Large intestine (tissue), 12 donors: ENCODE measurements at places on chromosomes 13 and 19.

DNA sequence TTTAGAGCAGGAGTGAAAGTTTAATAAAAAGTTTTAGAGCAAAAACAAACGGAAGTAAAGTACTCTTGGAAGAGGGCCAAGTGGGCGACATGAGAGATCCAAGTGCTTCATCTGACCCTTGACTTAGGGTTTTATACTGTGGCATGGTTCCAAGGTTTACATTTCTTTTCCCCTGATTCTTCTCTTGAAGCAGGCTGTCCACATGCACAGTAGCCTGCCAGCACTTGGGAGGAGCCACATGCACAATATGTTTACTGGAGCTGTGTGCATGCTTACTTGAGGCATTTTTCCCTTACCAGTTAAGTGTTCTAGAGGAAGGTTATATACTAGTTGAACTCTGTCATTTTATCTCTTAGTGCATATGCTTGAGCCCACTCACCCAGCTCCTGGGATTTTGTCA is 295.6 kb downstream of the TBC1D4 start:
- H3K4me3 ChIP-seq: no peak overlapping the region
- no peaks in the 10 kb centered on the region for H3K27me3 ChIP-seq
- H3K27ac ChIP-seq: no peak overlapping the region

DNA sequence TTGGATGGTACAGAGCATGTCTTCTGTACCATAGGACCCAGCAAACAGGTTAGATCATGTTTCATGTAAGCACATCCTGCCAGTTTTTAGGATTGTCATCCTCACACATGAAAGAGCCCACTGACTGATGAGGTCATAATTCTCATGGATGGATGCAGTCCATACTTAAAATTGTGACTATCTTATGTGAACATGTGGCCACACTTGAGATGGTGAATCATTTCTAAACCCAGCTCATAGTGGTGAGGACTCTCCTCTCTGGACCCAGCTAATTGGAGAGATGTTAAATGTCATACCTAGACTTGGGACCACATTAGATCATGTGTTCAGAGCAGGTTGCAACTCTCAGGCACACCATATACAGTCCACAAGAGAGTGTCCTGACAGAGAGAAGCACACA is 24.8 kb upstream of the ZNF254 start:
- H3K4me1 ChIP-seq: no peaks in the 10 kb centered on the region
- no peak for DNase-seq
- H3K4me3 ChIP-seq: no peak overlapping the region

DNA sequence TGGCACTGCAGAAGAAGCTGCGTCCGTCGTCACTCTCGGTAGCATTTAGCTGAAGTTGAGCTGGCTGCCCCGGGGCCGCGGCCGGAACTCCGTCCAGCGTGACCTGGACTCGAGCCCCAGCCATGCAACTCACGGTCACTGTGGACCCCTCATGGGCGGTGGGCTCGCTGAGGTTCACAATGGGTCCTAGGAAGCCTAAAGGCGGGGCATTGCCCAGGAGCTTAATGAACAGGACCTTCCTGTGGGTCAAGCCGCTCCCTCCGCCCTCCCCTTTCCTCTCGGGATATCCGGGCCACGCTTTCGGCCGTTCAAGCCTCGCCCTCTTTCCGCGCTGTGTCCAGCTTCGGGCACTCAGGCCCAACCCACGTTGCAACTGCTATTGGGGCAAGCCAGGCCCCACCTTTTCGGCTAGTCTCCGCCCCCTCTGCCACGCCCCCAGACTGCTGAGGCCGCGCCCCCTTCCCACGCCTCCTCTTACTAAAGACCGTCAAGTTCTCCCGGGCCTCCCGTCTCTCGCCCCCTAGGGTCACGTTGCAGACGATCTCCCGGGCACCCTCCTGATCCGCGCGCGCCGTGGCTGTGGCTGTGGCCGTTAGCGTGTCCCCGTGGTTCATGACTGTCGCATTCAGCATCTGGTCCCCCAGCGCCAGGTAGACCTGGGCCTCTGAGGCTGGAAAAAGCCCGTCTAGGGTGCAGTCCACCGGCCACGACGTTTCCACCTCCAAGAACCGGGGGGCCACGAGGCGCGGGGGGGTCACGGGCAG is 1.4 kb upstream of the RAVER1 start:
- H3K4me3 ChIP-seq: peak overlapping the region; percentile 74
- H3K27ac ChIP-seq: peak overlapping the region; percentile 86
- peaks cover 13% of the 10 kb centered on the region for H3K36me3 ChIP-seq
- peaks cover 12% of the 10 kb centered on the region for H3K4me1 ChIP-seq

DNA sequence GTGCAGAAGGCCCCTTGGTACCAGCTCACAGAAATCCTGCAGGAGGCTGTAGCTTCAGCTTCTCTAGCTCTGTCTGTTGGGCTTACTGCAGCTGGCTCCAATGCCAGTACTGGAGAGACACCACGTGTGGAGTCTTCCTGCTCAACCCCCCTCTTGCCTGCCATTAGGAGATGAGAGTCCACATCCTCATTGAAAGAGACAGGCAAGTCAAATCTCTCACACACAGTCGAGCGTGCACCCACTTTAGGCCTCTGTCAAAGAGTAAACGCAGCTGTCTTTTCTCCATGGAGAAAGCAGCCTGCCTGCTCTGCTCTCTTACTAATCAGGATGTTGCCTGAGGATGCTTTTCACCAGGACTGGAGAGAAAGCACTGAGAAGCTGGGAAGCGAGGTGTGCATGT is 523.0 kb upstream of the NBEA start:
- no peak overlapping the region for H3K4me3 ChIP-seq
- H3K4me1 ChIP-seq: no peaks in the 10 kb centered on the region
- H3K27ac ChIP-seq: no peak overlapping the region
- DNase-seq: peak; percentile 25

GRCh38 chr13:105410602-105411001 is 1124.9 kb downstream of the EFNB2 start:
- no peaks in the 10 kb centered on the region for H3K36me3 ChIP-seq
- H3K27me3 ChIP-seq: no peaks in the 10 kb centered on the region
- H3K4me3 ChIP-seq: no peak overlapping the region
- DNase-seq: peak; percentile 7
- H3K27ac ChIP-seq: no peak overlapping the region

DNA sequence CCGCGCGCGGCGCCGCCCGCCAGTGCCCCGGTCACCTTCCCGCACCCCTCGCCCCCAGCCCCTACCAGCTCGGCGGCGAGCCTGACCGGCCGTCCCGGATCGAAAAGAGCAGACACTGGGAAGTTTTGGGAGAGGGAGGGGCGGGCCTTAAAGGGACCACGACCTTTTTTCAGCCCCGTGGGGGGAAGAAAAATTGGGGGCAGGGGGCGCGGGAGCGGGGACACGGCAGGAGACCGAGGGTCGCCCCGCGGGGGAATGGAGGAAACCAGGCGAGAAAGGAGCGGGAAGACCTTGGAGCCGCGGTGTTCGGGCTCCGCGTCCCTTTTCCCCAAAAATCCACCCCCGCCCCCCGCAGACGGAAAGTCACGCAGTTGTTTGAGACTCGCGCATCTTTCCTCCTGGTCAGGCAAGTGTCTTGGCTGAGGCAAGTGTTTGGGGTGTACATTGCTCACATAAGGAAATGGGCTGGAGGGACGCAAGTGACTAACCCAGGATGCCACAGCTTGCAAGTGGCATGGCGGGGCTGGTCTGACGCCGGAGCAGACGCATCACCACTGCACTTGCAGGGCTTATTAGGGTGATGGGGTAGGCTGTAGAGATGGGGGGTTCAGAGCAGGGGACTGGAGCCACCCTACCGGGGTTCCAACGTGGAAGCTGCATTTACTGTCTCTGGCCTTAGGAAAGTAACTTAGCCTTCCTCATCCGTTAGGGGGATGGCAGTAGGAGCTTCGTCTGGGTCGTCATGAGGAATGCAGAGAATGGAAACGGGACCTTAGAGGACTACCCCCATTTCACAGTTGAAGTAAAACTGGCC is 2.7 kb upstream of the HNRNPL start:
- DNase-seq: peak; percentile 59
- peak overlapping the region; percentile 86 for H3K27ac ChIP-seq
- peaks cover 7% of the 10 kb centered on the region for H3K36me3 ChIP-seq
- no peaks in the 10 kb centered on the region for H3K27me3 ChIP-seq

DNA sequence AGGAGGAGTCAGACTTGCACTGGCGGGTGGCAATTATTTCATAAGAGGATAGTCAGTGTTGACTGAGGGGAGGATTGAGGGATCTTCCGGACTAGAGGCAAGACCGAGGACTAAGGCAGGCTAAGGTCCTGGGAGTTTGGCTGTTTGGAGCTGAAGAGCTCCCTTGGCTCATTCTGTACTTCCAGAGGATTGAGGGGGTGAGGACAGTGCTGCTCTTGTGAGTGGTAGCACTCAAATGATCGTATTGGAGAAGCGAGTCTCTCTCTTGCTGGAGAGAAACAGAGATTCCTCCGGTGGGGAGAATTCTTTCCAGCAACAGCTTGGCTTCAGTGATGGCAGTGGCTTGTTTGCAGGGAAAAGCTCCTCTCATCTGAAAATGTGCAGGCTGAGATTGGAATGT is 47.1 kb downstream of the ING1 start:
- no peaks in the 10 kb centered on the region for H3K36me3 ChIP-seq
- DNase-seq: no peak
- no peak overlapping the region for H3K27ac ChIP-seq
- H3K4me3 ChIP-seq: no peak overlapping the region
- peaks cover 3% of the 10 kb centered on the region for H3K27me3 ChIP-seq

- no peaks in the 10 kb centered on the region for H3K4me1 ChIP-seq
- no peak overlapping the region for H3K27ac ChIP-seq
- H3K27me3 ChIP-seq: peaks cover 2% of the 10 kb centered on the region
- H3K36me3 ChIP-seq: no peaks in the 10 kb centered on the region
- DNase-seq: no peak
- H3K4me3 ChIP-seq: no peak overlapping the region
Observed at GRCh38 chr19:18975011-18975410, 34.0 kb upstream of the HOMER3 start.

DNA sequence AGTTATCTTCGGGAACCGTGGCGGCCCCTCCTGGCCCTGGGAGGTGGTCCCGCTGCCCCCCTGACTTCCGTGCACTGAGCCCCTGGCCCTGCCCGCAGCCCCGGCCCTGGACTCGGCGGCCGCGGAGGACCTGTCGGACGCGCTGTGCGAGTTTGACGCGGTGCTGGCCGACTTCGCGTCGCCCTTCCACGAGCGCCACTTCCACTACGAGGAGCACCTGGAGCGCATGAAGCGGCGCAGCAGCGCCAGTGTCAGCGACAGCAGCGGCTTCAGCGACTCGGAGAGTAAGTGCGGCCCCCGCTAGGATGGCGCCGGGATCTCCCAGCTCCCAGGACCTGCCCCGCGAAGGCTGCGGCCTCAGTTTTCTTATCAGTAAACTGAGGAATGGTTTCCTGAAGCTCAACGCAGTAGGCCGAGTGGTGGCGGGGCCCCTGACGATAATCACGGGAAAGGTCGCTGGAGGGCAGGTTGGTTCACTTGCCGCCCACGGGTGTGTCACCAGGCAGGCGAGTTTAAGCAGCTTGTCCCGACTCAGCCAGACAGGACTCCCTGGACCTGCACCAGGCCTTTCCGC is 924 bp downstream of the RGCC start:
- H3K36me3 ChIP-seq: no peaks in the 10 kb centered on the region
- H3K4me3 ChIP-seq: peak overlapping the region; percentile 51
- peaks cover 57% of the 10 kb centered on the region for H3K27me3 ChIP-seq
- no peak for DNase-seq
